ENCODE measurements at places on chromosomes 6 and 20.
A peak's percentile ranks its signal among the peaks of the same experiment; 100 is the strongest.

DNA sequence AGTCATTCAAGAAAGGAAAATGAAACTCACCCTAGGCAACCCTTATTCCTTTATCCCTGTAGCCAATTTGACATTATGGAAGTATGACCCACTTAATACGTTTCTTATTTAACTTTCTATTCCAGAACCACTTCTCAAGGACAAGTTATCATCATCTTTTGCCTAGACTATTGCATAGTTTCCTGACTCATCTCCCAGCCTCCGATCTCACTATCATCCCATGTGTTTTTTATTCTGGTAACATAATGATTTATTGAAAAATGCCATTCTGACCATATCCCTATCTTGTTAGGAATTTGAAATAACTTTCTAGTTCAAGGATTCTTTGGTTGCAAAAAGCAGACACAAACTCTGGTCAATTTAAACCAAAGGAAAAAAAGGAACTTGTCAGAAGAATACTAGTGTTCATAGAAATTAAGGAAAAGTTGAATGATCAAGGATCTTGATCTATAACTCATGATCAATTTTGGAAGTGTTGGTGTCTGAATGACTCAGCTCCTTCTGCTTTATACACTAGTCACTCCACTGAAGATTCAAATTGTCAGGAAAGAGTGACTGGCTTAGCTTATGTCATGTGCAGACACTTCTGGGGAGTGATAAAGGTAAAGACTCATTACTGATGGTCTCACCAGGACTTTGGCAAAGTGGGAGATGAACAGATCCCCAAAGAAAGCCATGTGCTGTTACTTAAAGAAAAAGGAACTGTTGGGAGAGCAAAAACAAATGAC, 8.5 kb upstream of the TINAG start:
- DNase-seq, result peak; percentile 10

- no peak for DNase-seq
Measured at GRCh38 chr6:24194978-24195700, 69.1 kb downstream of the NRSN1 start.

DNA sequence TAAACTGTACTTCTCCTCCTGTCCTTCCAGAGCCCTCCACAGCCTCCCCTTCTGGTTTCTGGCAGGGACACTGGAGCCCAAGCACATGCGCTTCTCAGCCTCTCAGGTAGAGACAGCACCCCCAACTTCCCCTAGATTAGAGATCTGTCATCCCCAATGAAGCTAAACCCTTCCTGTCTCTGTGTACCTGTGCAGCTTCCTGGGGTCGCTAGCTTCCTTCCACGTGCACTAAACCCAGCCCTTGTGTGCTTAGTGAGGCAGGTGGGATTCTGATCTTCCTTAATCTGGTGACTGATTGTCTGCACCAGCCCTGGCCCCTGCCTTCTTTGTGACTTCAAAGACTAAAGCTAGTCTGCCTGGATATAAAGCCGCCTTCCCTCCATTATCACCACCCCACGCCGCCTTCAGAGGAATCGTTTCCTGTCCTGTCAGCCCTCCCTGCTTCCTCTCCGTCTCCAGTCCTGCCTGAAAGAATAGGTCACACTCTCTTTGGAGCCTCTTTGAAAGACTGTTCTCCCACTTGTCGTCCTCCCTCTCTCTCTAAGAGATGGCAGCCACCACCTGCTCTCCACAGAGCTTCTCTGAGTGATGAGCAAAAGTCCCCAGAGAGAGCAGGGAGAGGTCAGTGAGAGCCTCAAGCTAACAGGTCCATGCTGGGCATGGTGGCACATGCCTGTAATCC, 27.5 kb downstream of the CAPN11 start:
- no peak for DNase-seq

DNA sequence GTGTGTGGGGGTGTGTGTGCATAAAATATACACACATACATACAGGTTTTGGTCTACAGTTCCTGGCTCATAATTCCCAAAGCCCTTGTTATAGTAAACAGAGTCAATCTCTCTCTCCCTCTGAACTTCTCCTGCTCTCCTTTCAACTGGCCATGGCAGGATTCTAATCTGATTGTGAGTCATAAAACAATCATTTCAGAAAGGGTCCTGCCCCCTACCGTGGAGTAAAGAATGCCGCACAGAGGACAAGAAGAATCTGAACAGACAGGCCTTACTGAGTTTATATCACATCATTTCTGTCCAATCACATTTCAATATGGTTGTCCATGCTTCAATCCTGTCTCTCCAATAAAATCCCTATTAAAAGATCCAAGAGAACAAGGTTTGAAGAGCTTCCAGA, 416.9 kb downstream of the FRK start:
- DNase-seq, result peak; percentile 7

DNA sequence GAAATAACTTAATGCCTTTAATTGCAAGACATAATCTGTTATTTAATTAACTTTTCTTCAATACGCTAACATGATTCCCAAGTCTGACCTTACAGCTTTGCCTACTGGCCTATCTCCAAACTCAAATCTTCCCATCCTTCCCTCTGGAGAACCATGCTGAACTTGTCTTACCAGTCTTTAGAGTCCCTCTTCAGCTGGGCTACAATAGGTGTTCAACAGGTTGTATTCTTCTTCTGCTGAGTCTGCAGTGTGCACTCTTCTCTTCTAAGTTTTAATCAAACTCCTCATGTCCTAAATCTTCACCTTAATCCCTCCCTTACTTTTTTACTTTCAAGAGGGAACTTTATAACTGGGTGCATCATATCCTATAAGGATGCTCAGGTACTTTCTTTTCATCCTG, 75.5 kb upstream of the TINAG start:
- no peak for DNase-seq

Measured in cardiac fibroblast (primary cell).